Lung microvascular endothelial cell (primary cell): ENCODE measurements at places on chromosomes 7 and 10. TPM values are rescaled to one million over a fixed set of nuclear protein-coding genes. Genes with fewer than 3 reads are reported as not detected.

GRCh38 chr7:115008465-115009114 lies 86.7 kb downstream of the MDFIC start:
- no peak for DNase-seq

GRCh38 chr10:91607646-91608403 lies 25.0 kb downstream of the PPP1R3C start:
- DNase-seq: no peak

DNA sequence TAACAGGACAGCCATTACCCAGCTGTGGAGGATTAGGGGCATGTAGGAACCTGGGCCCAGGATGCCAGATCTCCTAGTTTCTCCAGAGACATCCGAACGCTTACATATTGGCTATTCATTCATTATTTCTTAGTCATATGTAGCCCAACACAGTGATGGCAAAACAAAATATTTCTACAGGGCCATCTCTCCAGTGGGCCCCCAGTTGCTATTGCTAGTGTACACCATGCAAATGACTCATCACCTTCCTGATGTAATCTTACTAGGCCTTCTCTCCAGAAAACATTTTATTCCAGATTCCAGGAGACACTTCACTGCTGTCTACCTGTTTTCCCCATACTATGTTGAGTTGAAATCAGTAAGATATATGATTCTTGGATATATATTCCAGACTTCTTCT lies 201.7 kb downstream of the PLXDC2 start:
- DNase-seq: no peak

GRCh38 chr7:38902449-38902848 lies 6.5 kb downstream of the VPS41 start:
- DNase-seq: no peak

DNA sequence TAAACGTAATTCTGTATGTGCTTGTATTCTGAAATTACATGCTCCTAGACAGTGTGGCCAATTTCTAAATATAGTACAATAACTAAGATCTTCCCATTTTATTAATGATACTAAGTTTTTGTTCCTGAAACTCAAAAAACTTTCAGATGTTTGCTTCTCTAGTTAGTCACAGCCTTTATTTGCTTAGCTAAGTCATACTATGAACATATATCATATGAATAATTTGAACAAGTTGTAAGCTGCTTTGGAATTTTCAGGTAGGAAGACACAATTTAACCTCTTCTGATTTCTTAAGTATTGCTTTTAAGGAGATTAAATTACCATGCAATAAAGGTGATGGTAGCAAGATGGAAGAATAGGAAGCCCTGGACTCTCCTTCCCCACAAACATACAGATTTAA lies 148.7 kb downstream of the AMPH start:
- no peak for DNase-seq

The PODXL gene
- total RNA-seq: 75.0 and 152 TPM in 2 replicates

The SLC16A9 gene
- 0.44 TPM in 1 of 2 replicates, not detected in the other for total RNA-seq

The GNG11 gene
- 361 and 479 TPM in 2 replicates for total RNA-seq

The ITIH5 gene
- total RNA-seq: under 0.01 and 1.4 TPM in 2 replicates

The TNPO3 gene
- total RNA-seq: 39.9 and 40.5 TPM in 2 replicates

The NXPH1 gene
- total RNA-seq: not detected in 2 replicates

The SLC13A1 gene
- total RNA-seq: not detected in 2 replicates
